CD4-positive, alpha-beta T cell treated with Interleukin-4 for 4 hours (primary cell): ENCODE measurements at places on chromosomes 3 and 15.

- peak; percentile 43 for DNase-seq
Observed at GRCh38 chr3:66938338-66938963, 59.7 kb upstream of the KBTBD8 start.

DNA sequence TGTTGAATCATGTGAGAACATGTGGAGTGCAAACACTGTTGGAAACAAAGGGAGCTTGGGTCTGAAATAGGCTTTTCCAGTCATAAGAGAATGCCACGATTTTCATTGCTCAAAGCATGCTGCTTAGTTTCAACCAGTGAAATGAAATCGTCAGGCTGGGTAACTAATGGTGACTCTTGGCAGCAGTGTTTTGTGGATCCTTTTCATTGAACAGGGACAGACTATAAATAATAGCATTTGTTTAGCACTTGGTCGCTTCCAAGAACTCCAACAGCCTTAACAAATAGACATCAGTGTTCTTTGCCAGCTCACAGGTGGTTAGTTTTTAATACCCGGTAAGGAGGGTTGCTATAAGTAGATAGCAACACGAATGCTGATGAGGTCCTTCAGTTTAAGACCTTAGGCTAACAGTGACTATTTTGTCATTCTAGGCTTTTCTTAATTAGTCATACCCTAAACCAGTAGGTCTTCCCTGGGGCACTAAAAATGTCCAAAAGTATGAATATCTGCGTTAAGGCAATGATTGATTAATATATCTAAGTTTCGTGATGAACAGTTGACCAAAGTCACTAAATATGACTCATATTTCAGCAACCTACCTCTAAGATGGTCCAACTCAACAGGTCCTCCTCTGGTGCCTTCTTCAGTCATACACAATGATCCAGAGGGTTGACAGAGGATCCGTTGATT is 15.8 kb downstream of the TP63 start:
- DNase-seq = no peak

DNA sequence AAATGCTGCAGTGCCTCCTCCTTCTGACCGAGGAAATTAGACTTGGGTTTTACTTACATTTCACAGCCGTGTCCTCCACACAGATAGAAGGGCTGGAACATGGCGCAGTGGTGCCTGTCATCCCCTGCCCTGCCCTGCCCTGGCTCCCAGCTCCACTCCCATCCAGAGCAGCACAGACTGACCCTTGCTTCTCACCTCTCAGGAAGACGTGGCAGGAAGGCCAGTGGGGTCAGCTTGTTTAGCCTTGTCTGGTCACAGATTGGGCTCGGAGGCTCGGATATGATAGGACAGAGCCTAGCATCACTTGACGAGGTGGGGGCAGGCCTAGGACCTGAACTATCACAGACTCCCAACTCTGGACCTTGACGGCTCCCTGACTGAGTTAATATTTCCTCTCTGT is 88.5 kb downstream of the LINGO1 start:
- no peak for DNase-seq

DNA sequence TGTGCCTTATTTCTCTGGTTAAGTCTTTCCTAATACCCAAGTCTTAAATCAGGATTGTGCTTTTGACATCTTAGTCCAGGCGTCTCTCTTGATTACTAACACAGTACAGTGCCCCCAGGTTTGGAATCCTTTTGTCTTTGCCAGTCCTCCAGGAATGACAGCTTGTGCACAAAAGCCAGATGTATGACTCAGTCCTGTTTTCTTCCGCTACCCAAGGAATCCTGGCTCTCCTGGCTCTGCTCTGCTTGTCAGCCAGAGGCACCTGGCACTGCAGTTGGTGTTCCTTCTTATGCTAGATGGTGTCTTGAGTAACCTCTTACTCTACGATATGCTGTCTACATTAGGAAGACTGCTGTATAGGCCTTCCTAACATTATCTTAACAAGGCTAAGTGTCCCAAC is 728.2 kb upstream of the NECTIN3 start:
- DNase-seq = no peak

DNA sequence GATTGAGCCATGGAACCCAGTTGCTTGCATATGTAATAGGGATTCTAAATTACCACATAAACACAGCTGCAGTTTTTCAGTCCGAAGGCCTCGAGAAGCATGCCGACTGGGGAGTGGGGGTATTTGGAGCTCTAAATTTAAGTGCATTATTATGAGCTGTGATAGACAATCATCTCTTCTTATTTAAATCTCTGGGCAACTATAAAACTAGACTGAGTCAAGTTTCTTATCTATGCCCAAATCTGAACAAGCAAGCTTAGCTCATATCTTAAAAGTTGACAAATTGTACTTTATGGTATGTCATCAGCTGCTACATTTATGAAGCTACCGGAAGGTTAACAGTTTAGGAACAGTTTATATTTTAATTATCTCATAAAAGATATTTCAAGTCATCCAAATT is 19.5 kb upstream of the THRB start:
- no peak for DNase-seq

DNA sequence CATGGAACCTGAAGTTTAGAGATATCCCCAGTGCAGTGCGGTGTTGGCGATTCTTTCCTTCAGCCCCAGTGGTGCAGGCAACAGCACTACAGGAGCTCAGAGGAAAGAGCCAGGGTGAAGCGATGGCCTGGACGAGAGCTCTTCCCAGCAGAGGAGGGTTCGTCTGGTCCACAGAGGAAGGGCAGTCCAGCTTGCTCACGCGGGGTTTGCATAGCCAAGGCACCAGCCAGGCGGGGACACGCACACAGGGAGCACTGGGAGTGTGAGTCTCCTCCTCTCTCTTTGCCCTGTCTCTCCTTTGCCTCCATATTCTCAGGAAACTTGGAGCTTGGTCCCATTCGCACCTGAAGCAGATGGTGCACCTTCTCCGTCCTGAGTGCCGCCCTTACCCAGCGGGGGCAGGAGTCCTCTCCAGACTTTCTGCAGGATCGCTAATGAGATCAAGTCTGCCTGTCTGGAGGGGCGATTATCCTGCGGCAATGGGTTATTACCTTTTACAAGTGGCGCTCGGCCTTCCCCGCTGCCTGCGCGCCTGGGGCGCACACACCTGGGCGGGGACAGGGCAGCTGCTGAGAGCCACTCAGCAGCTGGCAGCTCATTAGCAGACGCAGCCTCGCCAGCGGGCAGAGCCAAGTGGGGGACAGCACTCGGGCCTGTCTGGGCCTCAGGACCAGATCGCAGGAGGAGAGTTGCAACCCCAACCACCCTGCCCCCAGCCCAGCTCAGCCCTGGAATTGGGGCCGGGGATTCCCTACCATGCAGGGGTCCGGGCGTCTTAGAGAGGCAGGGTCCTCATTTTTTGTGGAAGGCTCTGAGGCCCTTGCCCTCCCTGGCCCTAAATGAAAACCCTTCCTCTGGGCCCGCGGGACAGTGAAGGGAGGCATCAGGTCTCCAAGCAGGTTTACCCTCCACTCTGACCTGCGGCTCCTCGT is 119.0 kb upstream of the MEF2A start:
- DNase-seq = no peak

GRCh38 chr3:195032955-195033354 is 238.0 kb downstream of the XXYLT1 start:
- no peak for DNase-seq

DNA sequence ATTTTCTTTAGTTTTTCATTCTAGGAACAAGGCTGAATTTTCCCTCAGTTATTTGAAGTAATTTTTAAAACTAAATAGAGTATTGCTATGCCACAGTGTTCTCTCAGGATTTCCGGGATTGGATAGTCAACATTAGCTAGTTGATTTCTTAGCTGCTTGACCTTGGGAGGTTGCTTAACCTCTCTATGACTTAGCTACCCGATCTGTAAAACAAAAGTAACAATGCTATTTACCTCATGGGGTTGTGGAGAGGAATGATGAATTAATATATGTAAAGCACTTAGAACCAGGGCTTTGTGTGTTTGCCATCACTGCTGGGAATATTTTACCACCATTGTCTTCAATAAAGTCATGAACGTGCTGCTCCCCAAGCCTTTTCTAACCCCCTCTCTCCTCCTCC is 57.5 kb downstream of the SNRK start:
- no peak for DNase-seq

DNA sequence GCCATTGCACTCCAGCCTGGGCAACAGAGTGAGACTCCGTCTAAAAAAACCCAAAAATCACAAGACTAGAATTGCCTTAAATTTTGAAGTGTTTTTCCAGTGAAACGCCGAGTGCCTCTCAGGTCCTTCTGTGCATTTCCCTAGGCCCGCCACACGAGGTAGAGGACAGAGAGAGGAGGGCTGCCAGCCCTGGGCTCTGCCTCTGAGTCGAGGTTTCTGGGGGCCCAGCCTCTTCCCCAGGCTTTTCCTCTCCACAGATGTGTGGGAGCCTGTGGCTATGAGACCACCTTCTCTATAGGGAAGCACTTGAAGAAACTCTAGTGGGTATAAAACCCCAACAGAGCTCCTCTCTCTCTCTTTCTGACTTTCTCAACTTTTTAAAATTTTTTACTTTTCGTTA is 10.9 kb upstream of the EHD4 start:
- no peak for DNase-seq

DNA sequence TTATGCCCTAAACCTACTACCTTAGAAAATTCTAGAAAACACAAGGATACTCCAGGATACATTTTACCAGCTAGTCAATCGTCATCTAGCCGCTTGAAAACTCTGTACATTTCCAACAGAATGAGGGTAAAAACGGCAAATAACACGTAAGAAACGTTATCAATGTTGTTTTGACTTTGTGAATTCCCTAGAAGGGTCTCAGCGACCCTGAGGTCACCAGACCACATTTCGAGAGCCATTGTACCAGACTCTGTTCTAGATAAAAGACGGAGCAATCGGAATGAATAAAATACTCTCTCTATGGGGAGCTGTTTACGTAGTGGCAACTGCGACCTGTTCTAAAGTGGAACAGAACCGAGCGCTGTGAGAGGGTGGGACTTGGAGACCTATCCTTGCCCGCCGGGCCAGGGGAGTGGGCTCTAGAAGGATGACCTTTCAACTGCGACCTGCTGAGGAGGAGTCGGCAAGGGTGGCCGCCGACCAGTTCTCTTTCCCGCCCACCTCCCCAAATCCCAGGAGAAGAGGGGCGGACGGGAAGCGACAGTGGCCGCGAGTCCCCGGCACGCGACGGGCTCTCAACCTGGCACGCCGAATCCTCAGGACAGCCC is 778 bp upstream of the AP4E1 start:
- DNase-seq = peak; percentile 49

- no peak for DNase-seq
Observed at GRCh38 chr15:76982756-76983155, 12.2 kb upstream of the PSTPIP1 start.

GRCh38 chr3:132650153-132650552 is 9.5 kb downstream of the ACAD11 start:
- no peak for DNase-seq

DNA sequence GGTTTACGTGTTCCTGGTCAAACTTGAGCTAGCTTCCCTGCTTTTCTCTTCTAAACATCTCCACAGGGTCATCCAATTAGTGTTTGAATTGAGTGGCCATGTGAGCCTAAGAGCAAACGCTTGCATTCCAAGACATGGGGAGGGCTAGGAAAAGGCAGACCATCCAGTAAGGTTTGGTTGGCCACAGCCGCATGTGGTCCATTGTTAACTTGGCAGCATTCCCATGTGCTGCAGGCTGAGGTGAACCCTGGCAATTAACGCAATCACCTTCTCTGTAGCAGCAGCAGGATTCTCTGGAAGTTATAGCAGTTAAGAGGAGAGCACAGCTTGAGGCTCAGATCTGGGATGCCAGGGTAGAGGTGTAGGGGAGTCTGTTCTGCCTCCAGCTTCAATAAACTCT is 502.2 kb upstream of the LMCD1 start:
- DNase-seq = no peak

GRCh38 chr15:64749167-64749566 is 26.2 kb downstream of the RBPMS2 start:
- DNase-seq = no peak

- DNase-seq = no peak
Observed at GRCh38 chr3:98713984-98714383, 49.2 kb upstream of the ST3GAL6 start.

- no peak for DNase-seq
Observed at GRCh38 chr3:78726545-78726944, 1041.3 kb downstream of the ROBO1 start.

GRCh38 chr3:38800511-38800910 is 15.5 kb downstream of the SCN10A start:
- no peak for DNase-seq

DNA sequence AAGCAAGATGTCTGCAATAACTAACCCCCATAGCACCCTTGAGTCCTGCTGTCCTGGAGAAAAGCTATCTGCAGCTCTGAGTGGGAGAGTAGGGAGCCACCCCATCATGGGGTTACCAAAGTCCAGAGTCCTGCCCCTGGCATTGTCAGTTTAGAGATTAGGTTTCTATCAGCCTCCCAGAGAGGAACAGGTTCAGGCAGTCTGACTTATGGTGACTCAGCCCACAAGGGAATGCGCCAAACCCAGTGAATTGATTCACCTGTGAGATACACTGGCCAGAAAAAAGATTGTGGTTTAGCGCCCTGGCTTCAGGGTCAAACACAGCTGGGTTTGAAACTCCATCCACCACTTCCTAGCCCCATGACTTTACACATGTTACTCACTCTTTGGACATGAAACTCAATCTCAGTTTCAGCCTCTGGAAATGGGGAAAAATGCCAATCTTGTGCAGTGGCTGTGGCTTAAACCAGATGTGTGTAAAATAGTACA is 263.6 kb upstream of the HES1 start:
- no peak for DNase-seq

DNA sequence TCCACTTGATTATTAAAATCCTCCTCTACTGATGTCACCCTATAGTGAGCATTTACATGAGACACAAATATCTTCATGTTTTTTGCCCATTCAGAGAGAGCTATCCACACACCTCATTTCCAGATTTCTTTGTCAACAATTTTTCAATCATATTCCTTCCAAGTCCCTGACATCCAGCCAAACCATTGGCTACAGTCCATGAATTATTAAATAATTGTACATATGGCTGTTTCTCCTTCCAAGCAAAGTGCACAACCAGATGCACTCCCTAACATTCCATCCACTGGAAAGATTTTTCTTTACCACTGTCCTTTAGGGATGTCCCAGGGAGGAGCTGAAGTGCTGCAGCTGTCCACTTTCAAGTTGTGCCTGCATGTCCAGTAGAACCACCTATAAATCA is 328.0 kb upstream of the MDFIC2 start:
- DNase-seq = no peak

- DNase-seq = no peak
Observed at GRCh38 chr3:159852821-159853505, 135.7 kb upstream of the IL12A start.

DNA sequence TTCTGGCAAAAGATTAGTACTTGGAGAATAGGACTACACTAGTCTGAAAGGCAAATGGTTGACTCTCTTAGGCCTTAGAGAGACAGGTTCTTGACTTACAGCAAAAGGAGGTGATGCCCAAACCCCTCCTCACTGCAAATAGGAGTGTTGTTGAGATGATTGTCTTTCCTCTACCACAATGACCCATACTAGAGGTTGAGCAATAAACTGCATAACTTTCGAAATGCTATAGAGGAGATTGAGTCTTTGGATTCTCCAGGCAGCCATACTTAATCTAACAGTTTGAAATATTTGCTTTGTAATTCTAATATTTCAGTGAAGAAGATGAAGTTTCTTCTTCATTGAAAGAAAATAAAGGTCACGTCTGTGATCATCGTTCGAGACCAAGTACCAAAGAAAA is 498.5 kb upstream of the GBE1 start:
- no peak for DNase-seq
